ENCODE measurements at places on chromosomes 7 and 10.

DNA sequence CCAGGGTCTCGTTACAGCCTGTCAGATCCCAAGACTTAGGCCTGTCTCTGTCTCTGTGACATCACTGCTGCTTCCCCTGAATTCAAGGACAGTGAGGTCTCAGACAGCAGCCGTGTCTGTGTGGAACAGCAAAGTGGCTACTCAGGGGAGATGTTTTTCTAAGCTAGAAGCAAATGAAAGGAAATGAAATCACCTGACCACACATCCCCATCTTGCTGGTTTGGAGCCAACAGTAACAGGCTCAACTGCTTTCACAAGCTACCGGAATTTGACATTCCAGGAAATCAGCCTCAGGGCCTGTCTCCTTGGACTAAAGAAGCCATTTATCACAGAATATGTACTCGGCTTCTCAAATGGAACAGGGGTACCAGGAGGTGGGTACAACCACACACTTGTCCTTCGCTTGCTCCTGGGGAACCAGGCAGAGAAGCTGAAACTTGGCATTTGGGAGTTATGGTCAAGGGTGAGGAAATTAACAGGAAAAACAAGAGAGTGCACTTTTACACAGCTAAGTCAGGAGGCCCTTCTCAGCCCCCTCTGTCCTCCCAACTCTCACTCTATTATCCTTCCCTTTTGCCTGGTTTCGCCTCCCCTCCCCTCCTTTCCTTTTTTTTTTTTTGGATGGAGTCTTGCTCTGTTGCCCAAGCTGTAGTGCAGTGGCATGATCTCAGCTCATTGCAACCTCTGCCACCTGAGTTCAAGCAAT lies 73.2 kb downstream of the SPDYE5 start:
- DNase-seq, result peak; percentile 40

DNA sequence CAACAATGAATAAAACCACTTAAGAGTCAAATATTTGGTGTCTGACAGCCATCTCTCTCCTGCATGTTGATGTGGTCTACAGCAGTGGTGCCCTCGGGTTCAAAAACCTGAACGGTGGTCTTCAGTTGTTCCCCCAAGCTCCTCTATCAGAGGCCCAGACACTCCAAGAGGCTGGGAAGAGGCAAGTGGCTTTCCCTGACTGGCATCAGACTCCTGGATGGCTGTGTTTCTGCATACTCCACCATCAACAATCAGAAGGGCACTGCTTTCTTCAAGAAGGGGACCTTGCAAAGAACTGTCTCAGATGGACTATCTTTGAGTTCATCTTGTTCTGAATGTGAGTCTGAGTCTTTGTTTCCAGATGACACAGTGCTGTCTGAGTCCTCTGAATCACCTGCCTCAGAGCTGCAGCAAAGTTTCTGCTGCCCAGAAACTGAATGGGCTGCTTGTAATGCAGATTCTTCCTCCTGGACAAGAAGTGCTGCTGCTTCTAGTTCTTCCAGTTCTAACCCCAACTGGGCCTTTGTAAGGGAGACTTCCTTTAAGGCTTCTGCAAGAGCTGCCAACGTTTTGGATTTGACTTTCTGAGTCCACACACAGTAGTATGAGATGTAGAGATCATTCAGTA lies 5.9 kb upstream of the SGMS1 start:
- no peak for DNase-seq

DNA sequence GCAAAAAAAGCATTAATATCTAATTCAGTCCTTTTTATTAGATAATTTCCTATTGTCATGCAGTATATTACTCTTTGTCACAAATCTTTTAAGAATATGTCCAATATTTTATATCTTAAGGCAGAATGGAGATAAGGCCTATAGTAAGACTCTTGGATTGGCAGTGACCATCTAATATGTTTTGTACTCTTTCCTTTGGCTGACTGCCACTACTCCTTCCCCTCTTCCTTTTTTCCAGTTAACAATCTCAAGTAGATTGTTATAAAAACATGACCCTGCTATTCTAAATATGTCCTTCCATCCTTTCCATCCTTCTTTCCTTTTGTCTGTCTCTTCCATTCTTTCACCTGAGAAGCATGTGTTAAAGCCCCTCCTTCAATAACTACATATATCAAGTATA lies 92.8 kb upstream of the TMEM168 start:
- DNase-seq, result no peak

DNA sequence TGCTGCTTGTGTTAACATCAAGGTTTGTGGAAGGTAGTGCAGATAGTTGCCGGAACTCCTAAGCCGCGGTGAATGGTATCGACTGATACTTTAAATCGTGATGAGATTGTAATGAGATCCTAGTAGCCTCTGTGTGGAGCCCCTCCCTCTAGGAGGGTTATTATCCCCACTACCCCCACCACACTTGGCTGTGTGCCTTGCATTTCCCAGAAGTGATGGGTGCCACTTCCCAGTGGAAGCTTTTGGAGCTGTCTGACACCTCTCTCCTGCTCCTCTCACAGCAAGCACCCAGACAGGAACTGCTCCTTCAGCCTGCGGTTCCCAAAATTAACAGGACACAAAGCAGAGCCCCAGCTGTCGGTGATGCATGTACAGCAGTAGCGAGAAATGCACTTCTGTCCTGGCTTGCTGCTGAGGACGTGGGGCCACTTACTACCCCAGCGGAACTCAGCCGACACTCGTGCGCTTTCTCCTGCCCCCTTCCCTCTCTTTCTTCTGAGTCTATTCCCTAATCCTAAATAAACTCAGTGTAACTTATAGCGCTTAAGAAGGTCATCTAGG lies 52.5 kb downstream of the PRKAG2 start:
- no peak for DNase-seq

DNA sequence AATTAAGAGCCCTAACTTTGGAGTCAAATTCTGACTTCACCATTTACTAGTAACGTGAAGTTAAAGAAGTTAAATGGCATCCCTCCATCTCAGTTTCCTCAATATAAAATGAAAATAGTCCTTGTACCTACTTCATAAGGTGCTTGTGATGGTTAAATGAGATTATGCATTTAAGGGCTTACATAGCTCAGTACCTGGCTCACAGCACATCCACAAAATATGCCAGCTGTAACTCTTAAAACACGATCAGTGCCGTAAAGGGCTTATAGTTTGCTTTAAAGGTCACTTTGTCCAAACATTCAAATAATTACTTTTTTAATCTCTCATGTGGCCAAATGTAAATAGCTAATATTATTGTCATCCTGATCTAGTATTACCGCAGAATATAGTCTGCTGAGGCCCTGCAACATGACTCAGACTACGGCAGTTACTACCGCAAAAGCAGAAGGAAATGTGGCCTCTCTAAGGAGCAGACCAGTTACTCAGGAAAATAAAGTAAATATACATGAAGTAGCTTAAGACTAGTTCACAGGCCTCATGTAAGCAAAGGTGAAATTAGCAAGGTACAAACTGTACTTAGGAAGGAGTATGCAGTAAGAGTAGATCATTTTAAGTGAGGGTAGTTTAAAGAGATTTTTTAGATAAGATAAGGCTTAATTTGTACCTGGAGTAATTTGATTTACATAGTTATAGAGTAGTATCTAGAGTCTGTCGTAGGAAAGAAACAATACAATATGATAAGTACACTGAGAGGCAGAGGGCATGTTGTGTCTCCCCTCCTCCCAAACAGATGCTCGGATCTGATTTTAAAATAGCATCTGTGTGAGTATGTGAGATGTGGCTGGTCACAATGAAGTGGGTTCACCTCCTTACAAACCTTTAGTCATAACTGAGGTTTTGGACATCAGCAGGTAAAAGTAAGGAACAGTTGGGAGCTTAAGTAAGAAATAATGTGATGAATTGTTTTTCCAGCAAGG lies 13.1 kb downstream of the CASP2 start:
- no peak for DNase-seq

DNA sequence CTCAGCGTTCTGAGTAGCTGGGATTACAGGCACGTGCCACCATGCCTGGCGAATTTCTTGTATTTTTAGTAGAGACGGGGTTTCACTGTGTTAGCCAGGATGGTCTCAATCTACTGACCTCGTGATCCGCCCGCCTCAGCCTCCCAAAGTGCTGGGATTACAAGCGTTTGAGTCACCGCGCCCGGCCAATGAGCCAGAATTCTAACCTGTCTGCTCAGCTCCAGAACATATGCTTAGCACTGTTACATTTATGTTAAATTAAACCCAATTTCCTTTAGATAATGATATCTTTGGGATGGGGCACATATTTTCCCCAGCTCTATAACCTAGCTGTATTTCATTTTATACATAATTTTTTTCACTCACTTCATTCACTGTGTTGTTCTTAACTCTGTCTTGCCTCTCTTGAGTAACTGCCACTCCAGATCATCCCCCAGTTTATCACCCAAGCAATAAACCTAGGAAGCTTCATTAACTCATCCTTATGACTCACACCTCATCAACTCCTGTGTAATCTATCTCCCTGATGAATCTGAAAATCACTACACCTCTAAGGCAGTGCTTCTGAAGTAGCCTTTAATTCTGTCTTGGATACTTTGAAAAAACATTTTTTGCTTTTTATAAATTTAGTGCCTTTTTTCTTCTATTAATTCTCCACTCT lies 559.7 kb upstream of the ZWINT start:
- DNase-seq, result no peak

DNA sequence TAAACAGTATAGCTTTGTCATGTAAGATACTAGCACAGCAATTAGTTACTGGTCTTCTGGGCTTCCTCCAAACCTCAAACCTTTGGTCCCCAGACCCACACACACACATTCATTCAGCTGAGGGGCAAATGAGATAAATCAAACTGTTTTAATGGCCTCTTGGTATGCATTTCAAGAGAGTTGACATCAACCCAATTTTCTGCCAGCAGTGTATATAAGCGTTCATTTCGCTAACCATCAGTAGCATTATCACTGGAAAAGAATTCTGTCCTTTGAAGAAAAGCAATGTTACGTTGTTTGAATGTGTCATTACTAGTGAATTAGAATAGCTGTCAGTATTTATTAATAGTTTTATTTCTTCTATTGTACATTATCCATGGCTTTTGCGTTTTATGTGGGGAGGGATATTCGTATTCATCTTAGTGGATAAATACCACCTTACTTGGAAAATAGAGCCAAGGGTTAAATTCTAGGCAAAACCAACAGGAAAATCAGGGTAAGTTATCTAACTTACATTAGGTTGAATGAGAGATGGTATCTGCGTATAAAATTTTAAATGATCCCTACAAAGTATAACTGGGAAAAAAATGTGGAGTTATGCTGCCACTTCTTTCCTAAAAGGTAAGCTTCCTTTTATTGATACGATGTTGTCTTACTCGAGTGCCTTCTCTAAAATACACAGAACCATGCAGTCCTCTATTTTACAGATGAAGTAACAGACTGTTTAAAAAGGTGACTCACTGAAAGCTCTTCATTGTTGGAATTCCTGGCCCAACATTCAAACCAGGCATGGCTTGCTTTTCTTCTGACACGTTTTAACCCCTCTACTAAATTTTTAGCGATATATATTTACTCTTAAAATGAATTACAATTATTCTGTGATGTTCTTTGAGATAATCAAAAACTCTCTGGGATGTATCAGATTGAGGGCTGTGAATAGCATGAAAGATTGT lies 2.0 kb upstream of the ZMYND11 start:
- no peak for DNase-seq

Measured in testis (tissue), 5 donors.